A549 treated with AZD2906 at 1 μM for 4 hours (cell line): ENCODE measurements at places on chromosomes 6 and 20. TPM values are rescaled to one million over a fixed set of nuclear protein-coding genes. Genes with fewer than 3 reads are reported as not detected.

Gene PDYN
- total RNA-seq: 0.03 TPM in 1 of 5 replicates, not detected in the others

Gene NOTCH4
- 0.60 to 0.95 TPM (median 0.81 TPM) in 5 replicates for total RNA-seq

Gene HIVEP2
- total RNA-seq: 2.0 to 3.9 TPM (median 3.2 TPM) in 5 replicates

Gene FAM184A
- total RNA-seq: 0.08 TPM in 1 of 5 replicates, not detected in the others

Gene MCCD1
- not detected in 5 replicates for total RNA-seq
